ENCODE measurements at places on chromosomes 2 and 18.

GRCh38 chr18:6057604-6058003 is 162.3 kb upstream of the TMEM200C start:
- DNase-seq: no peak

DNA sequence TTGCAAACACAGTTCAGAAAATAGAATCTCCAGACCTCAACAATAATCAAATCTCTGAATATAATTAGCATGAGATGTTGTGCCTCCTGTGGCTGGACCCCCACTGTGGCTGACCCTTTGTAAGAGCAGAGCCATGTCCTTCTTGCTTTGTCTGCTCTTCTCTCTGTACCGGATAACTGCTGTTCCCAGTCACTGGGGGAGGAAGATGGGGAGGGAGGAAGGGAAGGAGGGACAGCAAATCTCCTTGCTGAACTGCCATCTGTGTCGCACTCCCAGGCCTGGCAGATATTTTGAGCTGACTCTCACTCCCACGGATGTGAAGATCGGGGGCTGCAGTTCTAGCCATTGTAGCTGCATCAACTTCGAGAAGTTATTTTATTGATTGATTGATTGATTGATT is 319.0 kb upstream of the CXCR4 start:
- no peak for DNase-seq

DNA sequence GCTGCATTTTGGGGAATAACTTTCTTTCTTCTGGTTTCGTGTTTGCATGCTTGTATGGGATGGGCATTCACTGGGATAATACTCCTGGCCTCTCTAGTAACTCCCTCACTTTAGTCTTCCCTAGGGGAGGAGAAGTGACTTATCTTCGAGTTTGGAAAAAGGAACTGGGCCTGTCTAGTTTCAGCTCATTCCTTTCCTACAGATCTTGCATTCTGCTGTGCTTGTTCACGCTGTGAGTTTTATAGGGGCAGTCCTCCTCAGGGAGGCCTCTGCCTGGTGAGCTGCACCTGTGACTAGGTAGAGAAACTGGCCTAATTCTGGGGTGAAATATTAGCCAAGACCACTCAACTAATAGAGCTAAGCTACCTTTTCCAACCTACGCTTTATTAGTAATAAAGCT is 50.9 kb downstream of the PHLPP1 start:
- DNase-seq: no peak

DNA sequence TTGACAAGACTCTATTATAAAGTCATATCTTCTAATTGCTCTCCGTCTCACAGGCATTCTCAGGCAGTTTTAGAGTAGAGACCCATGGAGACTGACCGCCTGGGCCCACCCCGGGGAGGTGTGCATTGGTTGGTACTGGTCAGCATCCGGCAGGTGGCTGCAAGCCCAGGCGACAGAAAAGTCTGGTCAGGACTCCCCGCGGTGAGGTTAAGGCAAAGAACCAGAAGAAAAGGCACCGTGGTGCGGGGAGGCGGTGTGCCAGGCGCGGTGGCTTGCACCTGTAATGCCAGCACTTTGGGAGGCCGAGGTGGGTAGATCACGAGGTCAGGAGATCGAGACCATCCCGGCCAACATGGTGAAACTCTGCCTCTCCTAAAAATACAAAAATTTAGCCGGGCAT is 32.5 kb downstream of the AMER3 start:
- DNase-seq: no peak

DNA sequence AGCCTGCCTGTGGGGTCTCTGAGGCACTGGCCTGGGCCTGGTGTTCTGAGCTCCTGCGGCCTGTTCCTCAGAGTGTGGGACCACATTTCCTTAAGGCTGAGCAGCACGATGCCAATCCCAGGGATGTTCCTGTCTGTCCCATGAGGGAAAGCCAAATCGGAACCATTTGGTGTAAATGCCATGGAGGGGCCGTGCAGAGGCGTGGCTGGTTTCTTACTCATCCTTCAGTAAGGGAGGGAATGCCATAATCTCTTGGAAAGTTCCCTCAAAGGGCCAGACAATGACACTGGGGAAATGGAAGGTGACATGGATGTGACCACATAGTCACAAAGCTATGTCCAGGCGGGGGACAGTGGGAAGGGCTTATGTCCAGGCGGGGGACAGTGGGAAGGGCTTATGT is 14.4 kb upstream of the PTMA start:
- no peak for DNase-seq

GRCh38 chr2:197500503-197501131 is 438 bp downstream of the HSPE1 start:
- no peak for DNase-seq

DNA sequence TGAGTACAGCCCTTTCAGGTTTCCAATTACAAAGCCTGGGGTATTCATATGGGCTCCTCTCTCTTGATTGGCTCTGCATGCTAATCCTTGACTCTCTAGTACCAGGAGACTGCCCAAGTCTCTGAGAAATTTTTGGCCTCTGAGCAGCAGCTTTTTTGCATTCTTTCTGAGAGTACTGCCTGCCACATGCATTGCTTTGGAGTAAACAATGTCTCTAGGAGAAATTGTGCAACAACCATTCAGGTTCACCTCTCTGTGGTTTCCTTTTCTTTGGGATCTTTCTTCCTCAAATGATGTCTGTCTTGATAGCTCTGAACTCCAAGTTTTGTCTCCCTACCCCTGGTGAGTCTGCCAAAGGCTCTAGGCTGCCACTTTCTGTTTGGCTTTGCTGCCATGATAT is 115.8 kb upstream of the SETBP1 start:
- no peak for DNase-seq

GRCh38 chr2:95047629-95048510 is 22.4 kb downstream of the MAL start:
- no peak for DNase-seq

GRCh38 chr2:231683292-231684235 is 24.8 kb upstream of the PTMA start:
- no peak for DNase-seq

DNA sequence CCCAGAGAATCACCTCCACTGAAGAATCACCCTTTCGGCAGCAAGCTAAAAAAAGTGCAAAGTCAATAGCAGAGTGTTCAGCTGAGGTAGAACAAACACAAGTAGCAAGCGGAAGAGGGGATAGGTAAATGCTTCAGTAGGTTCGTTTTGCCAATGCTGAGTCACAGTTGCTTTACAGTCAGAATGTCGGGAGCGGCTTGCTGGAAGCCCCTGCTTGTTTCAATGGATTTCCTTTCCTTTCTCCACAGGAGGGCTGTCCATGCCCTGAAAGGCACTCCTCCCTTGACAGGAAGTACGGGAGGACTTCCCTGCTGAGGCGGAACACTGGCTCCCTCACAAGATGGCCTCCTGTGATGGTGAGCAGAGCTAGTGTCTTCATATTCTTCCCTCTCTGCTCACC is 146.2 kb upstream of the LYPD1 start:
- no peak for DNase-seq

DNA sequence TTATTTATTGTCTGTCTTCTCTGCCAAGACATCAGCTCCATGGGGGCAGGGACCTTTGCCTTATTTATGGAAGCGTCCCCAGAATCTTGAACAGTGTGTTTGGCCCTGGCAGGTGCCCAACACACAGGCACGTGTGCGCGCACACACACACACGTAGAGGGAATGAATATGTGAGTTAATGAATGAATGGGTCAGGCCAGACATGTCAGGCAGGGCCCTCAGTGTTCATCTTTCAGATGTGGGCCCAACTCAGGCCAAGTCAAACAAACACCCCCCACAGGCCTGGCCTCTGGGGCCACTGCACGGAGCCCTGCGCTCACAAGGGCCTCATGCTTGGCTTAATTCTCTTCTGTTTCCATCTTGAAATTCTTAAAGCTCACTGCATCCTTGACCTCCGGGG is 54.1 kb downstream of the DYSF start:
- DNase-seq: no peak

DNA sequence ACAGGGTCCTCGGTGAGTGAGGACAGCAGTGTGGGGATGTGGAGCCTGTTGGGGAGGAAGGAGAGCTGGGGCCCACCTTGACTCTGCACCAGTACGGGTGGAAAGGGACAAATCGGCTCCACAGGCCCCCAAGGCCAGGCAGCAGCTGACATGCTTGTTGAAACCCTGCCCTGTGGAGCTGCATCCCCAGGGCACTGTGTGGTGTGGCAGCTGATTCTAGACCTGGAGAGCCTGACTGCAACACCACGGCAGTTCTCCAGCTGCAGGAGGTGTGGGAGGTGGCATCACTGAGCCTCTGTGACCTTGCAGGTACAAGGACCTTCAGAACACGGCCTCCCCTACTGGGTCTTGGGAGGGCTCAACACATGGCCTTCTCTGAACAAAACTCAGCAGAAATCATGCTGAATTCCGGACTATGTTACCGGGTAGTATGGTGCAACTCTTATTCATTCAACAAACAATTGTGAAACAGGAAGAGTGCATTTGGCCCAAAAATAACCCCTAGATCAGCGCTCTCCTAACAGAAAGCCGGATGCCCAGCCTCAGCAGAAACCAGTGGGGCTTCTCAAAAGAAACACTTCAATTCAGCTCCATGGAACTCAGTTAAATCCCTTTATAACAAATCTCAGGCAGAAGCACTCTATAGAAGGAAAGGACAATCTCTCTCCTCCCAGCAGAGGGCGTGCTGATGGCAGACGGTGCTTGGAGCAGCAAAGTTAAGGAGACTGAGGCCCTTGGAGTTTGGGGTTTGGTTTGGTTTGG is 104.4 kb upstream of the SALL3 start:
- no peak for DNase-seq

DNA sequence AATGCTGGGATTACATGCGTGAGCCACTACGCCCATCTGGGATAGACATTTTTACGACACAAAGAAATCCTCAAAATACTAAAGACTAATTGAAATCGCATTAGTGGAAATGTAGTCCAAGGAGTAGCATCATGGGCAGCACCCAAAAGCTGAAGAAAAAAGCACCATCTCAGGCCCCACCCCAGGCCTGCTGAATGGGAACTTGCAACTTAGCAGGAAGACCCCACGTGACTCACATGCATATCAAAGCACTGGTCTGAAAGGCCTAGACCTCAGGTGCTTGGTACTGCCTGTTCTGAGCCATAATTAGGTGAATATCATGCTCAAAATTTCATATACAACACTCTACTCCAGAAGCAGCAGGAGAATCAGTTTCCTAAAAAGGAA is 28.9 kb downstream of the SPRED2 start:
- no peak for DNase-seq

DNA sequence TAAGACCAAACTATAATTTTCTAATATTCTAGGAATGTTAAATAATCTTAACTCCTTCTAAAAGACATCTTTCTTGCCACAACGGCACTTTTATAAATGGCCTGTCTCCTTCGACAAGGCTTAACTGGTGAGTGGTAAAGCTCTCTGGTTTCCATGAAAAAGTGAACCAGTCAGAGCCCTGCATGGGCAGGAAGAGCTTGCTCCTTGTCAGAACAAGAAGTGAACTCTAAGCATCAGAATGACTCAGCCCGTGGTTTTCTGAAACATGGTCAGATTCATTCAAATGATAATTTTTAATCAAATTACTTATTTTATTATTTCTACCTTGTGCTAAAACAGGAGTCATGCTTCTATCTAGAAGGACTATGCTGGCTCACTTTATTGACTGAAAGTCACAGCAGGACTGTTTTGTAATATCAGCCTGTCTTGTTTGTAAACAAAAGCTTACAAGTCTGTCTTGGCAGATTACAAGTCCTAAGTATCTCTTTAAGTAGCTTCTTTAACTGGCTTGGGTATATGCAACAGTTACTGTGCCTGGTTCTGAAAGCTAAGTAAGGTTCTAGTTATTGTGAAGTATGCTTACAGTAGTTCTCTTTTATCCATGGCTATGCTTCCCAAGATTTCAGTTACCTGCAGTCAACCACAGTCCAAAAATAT is 245.4 kb downstream of the NAPG start:
- DNase-seq: no peak

DNA sequence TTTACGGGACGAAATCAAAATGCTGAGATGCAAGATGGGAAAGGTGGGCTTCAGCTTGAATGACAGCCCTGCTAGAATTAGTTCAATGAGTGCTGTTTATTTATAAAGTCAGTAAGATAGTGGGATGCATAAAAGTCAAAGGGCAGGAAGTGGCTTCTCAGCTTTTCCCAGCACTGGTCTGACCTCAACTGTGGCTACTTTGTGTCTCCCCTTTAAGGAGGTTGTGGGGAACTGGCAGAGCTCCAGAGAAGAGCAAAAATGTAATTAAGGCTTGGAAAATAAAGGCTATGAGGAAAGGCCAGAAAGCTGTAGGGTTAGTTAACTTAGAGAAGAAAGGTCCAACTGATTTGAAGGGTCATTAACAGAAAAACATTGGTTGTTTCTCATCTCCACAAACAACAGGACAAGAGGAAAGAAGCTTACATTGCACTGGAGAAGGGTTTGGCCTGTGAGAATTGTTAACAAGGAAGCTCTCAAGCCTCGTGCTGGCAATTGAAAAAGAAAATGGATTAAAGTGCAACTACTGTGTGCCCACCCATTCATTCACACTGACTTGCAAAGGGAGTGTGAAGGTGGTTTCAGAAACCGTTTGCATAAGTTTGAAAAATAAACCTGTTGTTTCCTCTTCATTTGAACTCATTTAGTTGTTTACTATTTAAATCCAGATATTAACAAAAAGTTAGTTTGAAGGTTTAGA is 68.8 kb upstream of the CD28 start:
- no peak for DNase-seq

- DNase-seq: no peak
Observed at GRCh38 chr18:23198217-23198845, 63.0 kb downstream of the CABLES1 start.

DNA sequence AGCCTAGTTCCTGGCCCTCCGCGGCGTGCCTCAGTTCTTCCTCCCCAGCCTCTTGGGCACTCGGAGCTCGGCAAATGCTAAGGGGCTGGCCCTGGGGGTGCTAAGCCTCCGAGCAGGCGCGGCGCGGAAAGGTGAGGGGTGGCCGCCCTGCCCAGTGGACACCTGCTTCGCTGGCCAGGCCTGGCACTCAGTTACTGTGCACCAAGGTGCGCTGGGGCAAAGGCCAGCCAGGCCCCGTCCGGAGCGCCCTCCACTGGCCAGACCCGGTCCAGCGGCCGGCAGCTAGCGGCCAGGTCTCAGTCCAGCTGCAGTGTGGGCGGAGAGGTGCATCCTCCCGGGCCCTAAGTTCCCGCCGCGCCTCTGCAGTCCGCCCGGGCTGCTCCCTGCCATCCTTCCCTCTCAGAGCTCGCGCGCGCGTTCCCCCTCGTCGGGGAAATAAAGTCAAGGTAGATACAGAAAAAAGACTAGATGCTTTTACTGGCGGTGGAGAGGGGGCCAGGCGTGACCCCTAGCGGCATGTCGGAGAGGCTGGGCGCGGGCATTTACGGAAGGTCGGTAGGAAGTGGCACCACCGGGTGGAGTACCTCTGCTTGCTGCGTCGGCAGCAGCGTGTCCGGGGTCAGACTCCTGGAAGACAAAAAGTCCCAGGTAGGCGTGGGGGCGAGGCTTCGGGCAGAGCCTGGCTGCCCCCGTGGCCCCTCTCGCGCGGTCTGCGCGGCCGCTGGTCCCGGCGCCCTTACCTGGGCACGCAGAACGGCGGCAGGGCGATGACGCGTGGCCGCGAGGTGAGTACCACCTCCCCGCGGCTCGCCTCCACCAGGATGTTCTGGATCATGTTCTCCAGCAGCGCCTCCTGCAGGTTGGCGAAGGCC is 9.4 kb upstream of the CRYBA2 start:
- peak; percentile 39 for DNase-seq

GRCh38 chr18:14086458-14087231 is 45.6 kb downstream of the ZNF519 start:
- DNase-seq: no peak

- DNase-seq: no peak
Observed at GRCh38 chr18:71797554-71797953, 746.6 kb downstream of the CBLN2 start.

Measured in stimulated activated CD8-positive, alpha-beta memory T cell treated with anti-CD3 and anti-CD28 coated beads, Interleukin-7, amount 100 ng/mL, for 48 hours (primary cell).